Hair follicle dermal papilla cell (primary cell): ENCODE measurements at places on chromosomes 3 and 15. TPM values are rescaled to one million over a fixed set of nuclear protein-coding genes. Genes with fewer than 3 reads are reported as not detected.

Gene FRMD5
- 0.16 and 1.3 TPM in 2 replicates for total RNA-seq

Gene CHRNA3
- total RNA-seq = not detected in 2 replicates

Gene CCK
- 2.4 and 3.8 TPM in 2 replicates for total RNA-seq

Gene CFAP100
- total RNA-seq = not detected in 2 replicates

Gene FAM174B
- 0.61 and 5.2 TPM in 2 replicates for total RNA-seq

Gene HHLA2
- total RNA-seq = not detected in 2 replicates

Gene KNSTRN
- 10.9 and 12.0 TPM in 2 replicates for total RNA-seq

Gene SLCO2A1
- 0.73 and 2.4 TPM in 2 replicates for total RNA-seq

Gene SLC15A2
- total RNA-seq = 0.32 and 0.85 TPM in 2 replicates

Gene TGFBR2
- 121 and 132 TPM in 2 replicates for total RNA-seq

Gene GUCA1C
- total RNA-seq = not detected in 2 replicates

Gene CNTN3
- 4.9 and 5.0 TPM in 2 replicates for total RNA-seq

Gene USP13
- total RNA-seq = 14.6 and 16.0 TPM in 2 replicates

Gene PDZRN3
- total RNA-seq = 108 and 137 TPM in 2 replicates

Gene LRRC31
- total RNA-seq = not detected in 2 replicates

Gene SERPINI2
- not detected in 2 replicates for total RNA-seq

Gene POTEB3
- total RNA-seq = not detected in 2 replicates

Gene DPPA4
- 2.3 and 3.9 TPM in 2 replicates for total RNA-seq

Gene CYP11A1
- 0.36 and 0.81 TPM in 2 replicates for total RNA-seq

Gene CAND2
- total RNA-seq = 13.1 and 15.7 TPM in 2 replicates

Gene BFSP2
- total RNA-seq = not detected in 2 replicates

Gene CPLX3
- total RNA-seq = not detected in 2 replicates

Gene C3orf49
- not detected in 2 replicates for total RNA-seq

Gene LRRC2
- 6.0 and 6.9 TPM in 2 replicates for total RNA-seq

Gene UPK1B
- total RNA-seq = not detected in 2 replicates

Gene FAM107A
- total RNA-seq = 0.32 and 0.85 TPM in 2 replicates

Gene AMT
- total RNA-seq = 0.49 and 1.9 TPM in 2 replicates

Gene TMEM108
- not detected in 2 replicates for total RNA-seq

Gene CLDN16
- total RNA-seq = not detected in 2 replicates
